ENCODE measurements at places on chromosomes 4 and X. TPM values are rescaled to one million over a fixed set of nuclear protein-coding genes. Genes with fewer than 3 reads are reported as not detected.

Gene PITX2
- not detected for polyA plus RNA-seq

DNA sequence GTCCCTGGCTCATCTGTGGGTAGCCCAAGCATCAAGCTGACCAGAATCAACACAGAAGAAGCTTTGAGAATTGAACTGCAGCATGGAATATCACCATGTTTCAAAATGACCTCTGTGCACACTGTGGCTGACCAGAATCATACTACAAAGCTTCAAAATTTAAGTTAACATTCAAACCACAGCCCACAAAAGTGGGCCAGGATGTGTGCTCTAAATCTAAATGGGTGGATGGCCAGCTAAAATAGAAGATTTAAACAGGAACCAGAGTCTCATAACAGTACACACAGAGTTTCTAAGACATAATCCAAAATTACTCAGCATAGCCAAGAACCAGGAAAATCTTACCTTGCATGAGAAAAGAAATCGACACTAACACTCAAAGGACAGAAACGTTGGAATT lies 46.1 kb downstream of the KLF3 start:
- DNase-seq, result no peak

GRCh38 chr4:6172093-6172926 lies 28.0 kb downstream of the JAKMIP1 start:
- DNase-seq, result peak; percentile 80

- DNase-seq, result no peak
These were observed 11.6 kb upstream of the GDPD2 start for GRCh38 chrX:70411475-70411874.
